Activated CD4-positive, alpha-beta T cell treated with anti-CD3 and anti-CD28 coated beads for 24 hours (primary cell): ENCODE measurements at places on chromosomes 11 and 22.

DNA sequence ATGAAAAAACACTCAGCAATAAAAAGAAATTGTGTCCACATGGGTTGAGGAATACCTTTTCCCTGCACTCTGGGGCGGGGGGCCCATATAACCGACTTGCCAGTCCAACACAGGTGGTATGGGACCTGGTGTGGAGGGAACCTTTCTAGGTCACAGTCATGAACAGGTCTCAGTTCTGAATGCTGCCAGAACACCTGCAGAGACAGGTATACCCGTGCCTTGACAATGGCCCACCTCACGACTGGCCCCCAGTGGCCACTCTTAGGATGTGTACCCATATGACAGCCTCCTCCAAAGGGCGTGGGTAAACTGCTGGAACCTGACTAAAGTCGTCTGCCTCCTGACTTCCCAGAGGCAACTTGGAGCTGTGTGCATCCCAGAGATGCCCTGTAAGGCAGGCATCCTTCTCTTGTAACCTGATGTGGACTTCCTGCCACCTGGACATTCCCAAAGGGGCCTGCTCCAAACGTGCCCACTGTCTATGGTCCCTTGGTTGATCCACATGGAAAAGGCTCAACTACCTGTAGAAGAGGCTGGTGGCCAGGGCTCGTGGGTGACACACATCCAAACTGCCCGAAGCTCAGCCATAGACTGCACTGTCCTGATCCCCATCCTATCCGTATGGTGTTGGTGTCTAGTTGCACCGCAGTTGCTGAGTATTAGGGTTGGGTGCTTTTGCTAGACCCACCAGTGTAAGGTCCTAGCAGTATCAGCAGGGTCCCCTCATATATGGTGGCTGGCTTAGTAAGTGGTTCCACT lies 859.3 kb downstream of the BRD1 start:
- no peak for DNase-seq

- DNase-seq: no peak
These were observed 86.6 kb upstream of the CHRM4 start for GRCh38 chr11:46478196-46478595.

- DNase-seq: no peak
These were observed 2.3 kb upstream of the HMOX1 start for GRCh38 chr22:35378621-35379020.

DNA sequence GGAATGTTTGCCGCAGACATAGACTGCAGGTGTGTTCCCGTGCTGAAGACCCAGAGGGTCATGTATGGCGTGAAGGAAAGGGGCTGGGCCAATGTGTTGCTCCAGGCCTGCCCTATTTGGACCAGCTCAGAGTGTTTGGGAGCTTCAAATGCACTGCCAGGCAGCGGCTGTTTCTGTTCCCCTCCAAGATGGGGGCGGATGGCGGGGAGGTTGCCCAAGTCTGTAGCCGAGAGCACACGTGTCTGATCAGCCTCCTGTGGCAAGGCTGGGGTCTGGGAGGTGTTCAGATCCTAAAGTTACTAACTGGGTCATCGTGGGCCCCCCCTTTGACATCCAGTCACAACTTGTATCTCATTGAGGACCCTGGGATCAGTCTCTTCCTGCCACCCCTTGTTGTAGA lies 45.5 kb downstream of the CACNA1I start:
- DNase-seq: no peak

GRCh38 chr22:25764270-25765015 lies 22.5 kb downstream of the MYO18B start:
- no peak for DNase-seq

DNA sequence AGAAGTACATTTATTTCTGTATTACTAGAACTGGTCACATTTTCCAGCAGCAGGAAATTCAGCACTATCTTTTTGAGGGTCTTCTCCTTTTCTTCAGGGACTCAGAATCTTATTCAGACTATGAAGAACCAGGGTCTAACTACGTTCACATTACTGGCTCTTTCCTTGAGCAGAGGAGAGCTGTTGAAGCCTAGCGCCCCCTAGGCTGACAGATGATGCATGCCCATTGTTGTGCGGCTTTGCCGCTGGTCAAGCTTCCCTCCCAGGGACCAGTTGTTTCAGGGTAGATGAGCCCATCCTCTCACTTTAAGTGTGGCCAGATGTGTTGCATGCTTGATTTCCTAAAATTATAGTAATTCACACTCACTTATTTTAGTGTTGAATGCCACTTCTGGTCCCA lies 168.2 kb upstream of the PDGFD start:
- DNase-seq: no peak

DNA sequence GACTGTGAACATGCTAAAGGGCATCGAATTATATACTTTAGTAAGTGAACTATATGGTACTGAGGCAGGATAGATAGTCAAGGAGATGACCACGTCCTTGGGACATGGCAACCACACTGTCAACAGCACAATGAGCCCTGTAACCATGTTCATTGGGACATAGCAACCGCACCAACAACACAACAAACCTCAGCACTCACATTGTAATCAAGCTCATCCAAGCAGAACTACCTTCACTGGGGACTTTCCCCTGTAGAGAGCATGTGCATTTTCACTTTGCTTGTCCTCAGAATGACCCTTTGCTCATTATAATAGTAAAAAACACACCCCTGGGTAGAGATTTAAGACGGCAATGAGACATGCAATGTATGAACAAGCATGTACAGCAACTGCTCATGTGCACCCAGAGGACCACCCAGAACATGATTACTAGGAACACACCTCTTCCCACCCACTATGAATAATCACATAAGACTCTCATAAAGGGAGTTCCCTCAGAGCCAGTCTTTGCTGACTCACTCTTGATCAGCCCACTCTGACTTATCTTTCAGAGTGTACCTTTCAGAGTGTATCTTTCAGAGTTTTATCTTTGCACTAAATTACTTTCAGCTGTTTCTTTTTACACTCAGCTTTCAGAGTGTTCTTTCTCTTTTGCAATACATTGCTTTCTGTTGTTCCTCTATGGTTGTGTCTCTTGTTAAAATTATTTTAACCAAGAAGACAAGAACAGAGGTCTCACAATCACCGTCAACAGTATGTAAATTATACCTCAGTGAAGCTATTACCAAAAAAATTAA lies 4.1 kb upstream of the PLAAT2 start:
- peak; percentile 44 for DNase-seq

DNA sequence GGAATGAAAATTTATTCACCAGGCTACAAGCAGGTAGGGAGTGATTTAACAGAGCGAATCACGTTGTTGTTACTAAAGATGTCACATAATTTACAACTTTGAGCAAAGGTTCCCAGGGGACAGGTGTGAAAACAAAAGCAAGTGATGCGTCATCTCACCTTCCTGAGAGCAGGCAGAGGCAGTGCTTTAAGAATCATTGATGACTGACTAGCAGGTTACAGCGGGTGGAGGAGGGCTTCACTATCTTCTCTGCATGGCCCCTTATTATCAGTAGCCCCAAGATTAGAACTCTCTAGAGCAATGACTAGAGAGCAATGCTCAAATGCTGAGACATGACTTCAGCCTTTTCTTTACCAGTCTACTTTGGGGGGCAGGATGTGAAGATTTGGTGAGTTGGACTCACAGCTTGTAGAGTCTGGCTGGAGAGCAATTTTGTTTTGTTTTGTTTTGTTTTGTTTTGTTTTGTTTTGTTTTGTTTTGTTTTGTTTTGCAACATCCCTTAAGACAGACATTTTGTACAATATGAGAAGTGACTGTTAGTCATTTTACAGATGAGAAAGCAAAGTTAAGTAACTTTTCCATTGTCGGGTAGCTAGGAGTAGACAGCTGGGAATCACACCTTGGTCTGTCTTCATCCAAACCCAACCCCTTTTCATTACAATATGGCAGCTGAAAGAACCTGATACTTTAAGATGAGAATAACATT lies 84.8 kb downstream of the SLC1A2 start:
- DNase-seq: no peak

DNA sequence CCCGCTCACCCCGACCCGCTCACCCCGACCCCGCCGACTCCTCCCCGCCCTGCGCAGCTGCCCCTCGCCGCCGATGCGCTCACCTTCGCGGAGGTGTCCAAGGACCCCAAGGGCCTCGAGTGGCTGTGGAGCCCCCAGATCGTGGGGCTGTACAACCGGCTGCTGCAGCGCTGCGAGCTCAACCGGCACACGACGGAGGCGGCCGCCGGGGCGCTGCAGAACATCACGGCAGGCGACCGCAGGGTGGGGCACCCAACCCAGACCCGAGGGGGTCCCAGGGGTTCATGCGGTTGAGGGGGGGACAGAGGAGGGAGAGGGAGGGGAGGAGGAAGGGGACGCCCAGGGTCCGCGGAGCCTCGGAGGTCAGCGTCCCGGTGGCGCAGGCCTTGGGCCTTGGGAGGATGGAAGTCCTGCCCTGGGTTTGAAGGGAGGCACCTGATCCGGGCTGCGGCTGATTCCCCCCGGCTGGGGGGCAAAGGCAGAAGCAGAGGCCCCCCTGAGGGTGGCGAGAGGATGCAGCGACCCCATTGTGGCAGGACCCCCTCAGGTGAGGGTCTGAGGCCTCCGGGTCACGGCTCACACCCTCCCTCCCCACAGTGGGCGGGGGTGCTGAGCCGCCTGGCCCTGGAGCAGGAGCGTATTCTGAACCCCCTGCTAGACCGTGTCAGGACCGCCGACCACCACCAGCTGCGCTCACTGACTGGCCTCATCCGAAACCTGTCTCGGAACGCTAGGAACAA lies 9.2 kb downstream of the PKP3 start:
- DNase-seq: no peak

DNA sequence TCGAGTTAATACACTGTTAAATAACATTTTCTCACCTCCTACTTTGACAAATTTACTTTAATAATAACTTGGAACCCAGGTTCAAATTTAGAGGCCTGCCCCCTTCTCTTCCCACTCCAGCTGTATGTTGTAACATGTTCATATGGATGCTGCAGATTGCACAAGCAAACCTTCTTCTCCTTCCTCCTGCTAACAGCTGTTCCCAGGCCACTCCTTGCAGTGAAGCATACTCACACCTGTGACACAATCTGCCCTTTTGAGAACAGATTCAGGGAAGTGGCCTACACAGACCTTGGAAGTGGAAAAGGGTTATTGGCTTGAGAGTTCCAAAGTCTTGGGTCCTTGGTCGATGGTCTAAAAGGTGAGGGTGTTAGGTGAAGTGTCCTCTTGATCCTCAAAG lies 131.9 kb downstream of the TEAD1 start:
- no peak for DNase-seq

GRCh38 chr11:19617696-19618523 lies 94.7 kb upstream of the NAV2 start:
- DNase-seq: no peak

- DNase-seq: peak; percentile 31
These were observed 327.6 kb upstream of the PLET1 start for GRCh38 chr11:112588252-112588694.

DNA sequence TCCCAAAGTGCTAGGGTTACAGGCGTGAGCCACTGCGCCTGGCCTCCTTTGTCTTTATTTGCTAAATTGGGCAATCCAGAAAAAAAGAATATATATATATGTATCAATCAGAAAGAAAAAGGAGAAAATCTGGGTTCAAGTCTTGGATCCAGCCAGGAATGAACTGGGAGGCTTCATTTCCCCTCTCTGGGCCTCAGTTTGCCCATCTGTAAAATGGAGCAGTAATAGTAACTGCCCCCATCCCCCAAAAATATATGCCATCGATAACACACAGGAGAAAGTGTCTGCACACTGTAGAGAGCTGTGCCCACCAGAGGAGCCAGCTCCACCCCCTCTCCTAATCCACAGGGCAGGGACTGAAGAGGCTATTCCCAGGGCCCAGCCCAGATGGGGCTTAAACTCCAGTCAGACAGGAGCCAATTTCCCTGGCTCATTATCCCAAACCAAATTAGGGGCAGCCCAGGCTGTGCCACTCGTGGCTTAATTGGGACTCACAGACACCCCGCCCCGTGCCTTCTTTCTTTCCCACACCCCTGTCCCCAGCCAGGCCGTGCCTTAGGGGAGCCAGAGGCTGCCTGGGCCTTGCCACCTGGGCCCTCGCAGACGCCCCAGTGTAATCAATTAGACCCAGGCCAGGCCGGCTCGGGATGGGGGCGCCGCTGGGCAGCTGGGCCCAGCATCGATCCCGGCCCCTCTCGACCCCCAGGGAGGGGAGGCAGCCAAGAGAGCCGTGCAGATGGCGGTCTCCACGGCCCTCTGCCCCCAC lies 171.5 kb downstream of the MN1 start:
- no peak for DNase-seq

DNA sequence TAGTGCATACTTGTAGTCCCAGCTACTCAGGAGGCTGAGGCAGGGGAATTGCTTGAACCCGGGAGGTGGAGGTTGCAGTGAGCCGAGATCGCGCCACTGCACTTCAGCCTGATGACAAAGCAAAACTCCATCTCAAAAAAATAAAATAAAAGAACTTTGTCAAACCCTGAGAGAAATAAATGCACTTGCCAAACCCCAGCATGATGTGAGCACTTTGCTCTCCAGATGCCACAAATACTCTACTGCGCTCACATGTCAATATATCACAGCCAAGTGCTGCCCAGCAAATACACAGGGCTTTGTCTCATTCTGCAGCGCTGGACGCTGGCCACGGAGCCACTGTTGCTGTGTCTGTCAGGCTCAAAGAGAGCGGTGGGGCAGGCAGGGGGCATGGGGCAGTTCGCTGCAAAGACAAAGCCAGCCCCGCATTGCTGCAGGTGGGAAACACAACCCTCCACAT lies 45.1 kb downstream of the AHNAK start:
- no peak for DNase-seq

- DNase-seq: no peak
These were observed 54.7 kb upstream of the CSNK2A3 start for GRCh38 chr11:11407763-11408084.

GRCh38 chr11:46414879-46415278 lies 23.3 kb upstream of the CHRM4 start:
- DNase-seq: no peak

DNA sequence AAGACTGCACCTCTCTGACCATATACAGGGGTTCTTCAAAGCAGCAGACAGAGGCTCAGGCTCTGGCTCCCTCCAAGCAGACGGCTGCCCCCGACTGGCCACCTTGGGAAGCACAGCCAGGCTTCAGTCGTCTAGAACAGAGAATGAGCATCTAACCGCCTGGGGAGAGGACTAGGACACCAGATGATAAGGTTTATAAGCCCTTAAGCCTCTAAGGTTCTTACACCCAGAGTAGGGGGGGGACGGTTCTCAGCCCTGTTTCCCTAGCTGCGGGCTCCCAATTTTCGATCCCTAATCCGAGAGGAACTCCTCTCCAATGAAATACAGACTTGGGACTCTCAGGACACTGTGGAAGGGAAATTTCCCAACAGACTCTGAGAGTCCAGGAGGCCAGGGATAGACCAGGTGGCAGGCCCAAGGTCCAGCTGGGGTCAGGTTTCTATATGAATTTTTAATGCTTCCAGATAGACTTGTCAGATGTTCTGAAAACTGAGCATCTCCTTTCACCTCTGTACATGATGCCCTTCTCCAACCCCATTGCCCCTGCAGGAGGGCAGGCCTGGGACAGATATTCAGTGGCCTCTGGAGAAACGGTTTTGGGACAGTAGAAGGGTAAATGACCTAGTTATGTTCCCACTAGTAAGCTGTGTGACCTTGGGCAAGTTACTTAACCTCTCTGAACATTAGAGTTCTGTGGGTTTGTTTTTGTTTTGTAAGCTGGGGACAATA lies 20.2 kb downstream of the RTN4RL2 start:
- peak; percentile 58 for DNase-seq

- DNase-seq: no peak
These were observed 247.2 kb upstream of the CADM1 start for GRCh38 chr11:115751243-115752015.
